ENCODE measurements at places on chromosomes 7 and 10.

DNA sequence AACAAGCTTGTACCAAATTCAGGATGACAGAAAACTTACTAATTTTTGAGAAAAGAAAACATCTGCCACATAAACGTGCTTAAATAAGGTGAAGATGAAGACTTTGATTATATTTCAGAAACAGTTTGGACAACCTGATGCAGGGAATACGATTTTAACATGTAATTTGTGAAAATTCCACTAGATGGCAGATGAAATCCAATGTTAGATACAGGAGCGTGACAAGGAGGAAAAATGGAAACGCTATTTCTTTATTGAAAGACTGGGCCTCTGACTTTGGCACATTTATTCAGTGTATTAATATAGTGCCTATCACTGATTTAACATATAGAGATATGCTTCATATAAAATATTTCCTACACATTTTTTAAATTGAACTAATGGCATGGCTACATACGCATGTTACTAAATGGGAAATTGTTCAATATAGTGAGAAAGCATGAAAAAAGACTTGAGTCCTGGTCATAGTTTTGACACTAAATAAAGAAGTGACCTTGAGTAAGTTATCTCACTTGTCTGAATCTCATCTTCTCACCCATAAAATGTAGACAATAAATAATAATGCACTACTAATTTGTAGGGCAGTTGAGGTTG is 60.7 kb downstream of the CD36 start:
- no peak for DNase-seq

DNA sequence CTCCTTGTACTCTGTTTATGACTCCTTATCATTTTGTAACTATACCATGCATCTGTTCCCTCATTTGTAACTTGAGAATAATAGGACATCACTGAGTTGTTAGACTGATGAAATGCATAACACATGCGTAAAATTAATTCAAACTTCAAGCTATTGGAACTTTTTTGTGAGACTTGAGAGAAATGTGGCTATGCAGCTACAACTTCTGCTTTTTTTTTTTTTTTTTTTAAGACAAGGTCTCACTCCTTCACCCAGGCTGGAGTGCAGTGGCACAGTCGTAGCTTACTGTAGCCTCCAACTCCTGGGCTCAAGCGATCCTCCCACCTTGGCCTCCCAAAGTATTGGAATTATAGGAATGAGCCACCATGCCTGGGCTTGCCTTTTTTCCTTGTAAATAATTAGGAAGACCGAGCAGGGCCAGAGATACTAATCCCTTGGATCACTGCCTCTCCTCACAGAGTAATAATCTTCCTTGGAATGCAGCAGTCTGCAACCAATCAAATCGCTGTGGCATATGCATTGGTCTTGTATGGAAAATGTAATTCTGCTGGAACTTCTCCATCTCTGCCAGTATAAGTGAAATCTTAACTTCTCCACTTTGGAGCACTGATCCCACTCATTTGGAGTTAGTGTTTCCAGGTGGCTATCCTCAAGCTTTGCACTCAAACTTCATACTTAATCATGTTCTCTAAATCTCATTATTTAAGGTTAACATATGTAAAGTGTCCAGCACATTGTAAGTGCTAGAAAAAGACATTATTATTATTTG is 2.0 kb upstream of the PANK1 start:
- DNase-seq, result no peak

DNA sequence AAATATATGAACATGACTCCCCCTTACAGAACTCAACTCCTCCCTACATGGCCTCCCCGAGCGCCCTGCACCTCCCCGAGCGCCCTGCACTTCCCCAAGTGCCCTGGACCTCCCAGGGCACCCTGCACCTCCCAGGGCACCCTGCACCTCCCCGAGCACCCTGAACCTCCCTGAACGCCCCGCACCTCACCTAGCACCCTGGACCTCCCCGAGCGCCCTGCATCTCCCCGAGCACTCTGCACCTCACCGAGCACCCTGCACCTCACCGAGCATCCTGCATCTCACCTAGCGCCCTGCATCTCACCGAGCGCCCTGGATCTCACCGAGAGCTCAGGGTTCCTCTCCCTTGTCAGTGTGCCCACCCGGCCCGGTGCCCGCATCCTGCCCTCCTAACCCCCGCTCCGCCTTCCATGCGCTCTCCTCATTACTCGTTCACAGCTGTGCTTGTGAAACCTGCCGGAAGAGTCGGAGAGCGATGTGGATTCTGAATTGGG is 134.3 kb downstream of the ACTR3B start:
- no peak for DNase-seq

- no peak for DNase-seq
Measured at GRCh38 chr10:84158550-84158949, 15.1 kb upstream of the GPR15LG start.

- no peak for DNase-seq
Measured at GRCh38 chr7:45937301-45937700, 16.2 kb upstream of the IGFBP3 start.

DNA sequence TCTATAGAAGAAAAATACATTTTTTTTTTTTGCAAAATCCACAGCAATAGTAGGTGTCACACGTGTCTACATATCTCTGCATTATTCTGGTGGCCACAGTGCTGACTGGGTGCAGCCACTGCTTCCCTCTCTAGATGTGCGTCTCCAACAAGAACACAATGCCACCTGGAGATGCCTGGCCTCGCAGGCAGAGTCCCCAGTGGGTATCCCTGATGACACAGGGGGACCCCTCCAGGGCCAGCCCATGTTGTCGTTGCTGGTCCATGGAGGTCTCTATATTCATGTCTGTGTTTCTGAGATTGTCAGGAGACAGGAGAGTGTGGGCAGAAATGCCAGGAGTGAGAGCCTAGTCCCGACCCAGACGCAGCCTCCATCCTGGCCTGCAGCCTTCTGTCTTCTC is 345.9 kb upstream of the SHH start:
- no peak for DNase-seq

DNA sequence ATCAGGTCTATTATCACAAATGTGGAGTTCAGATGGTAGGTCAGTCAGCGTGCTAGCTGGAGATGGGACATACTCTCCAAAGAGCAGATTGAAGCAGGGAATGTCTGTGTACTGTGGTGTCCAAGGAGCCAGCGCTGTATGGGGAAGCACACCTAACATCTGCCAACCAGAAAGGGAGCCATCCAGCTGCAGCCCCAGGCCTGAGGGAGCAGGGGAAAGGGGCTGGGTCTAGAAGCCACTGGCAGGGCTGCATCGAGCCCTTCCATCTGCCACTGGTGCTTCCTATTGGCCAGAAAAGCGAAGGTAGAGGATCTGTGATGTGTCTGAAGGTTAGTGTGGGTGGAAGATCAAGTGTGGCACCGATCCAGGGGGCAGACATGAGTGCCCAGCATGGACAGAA is 8.0 kb upstream of the RAMP3 start:
- peak; percentile 13 for DNase-seq

GRCh38 chr7:57179776-57180415 is 47.7 kb upstream of the ZNF479 start:
- no peak for DNase-seq

- no peak for DNase-seq
Measured at GRCh38 chr10:5518143-5518542, 6.6 kb upstream of the CALML3 start.

GRCh38 chr7:16801111-16801542 is 3.7 kb downstream of the AGR2 start:
- no peak for DNase-seq

- no peak for DNase-seq
Measured at GRCh38 chr7:92242972-92243371, 2.7 kb downstream of the KRIT1 start.

DNA sequence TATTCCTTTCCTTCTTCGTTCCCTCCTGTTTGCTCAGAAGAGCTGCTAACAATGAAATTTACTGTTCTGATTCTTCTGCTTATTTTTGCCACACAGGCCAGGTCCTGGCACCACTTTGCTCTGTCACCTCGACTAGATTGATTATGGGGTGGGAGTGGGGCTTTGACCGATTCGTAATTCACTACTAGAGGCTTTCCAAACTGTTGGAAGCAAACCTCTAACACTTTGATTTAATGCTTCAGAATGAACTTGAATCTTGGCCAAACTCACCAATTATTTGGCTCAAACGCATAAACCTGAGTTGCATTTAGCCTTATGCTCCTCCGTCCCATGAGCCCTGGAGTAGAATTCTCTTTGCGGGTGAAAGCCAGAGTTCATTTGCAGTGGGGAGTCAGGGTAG is 476.2 kb upstream of the FZD8 start:
- DNase-seq, result peak; percentile 35

GRCh38 chr10:94172332-94172731 is 178.6 kb downstream of the PLCE1 start:
- DNase-seq, result no peak

- DNase-seq, result no peak
Measured at GRCh38 chr10:3430501-3430900, 257.9 kb upstream of the PITRM1 start.

DNA sequence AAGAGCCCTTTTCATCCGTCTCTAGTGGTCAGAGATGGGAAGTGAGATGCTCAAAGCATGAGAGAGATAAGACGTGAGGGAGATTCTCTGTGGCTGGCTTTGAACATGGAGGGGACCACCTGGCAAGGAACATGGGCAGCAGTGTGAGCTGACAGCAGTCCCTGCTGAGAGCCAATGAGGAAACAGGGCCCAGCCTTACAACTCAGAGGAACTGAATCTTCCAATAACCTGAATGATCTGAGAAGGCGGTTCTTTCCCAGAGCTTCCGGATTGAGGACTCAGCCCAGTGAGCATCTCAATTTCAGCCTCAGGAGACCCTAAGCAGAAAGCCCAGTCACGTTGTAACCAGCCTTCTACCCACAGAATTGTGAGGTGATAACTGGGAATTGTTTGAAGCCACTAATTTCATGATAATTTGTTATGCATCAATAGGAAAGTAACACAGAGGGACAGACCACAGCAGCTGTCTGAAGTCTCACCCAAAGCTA is 33.9 kb upstream of the IKZF1 start:
- DNase-seq, result no peak

DNA sequence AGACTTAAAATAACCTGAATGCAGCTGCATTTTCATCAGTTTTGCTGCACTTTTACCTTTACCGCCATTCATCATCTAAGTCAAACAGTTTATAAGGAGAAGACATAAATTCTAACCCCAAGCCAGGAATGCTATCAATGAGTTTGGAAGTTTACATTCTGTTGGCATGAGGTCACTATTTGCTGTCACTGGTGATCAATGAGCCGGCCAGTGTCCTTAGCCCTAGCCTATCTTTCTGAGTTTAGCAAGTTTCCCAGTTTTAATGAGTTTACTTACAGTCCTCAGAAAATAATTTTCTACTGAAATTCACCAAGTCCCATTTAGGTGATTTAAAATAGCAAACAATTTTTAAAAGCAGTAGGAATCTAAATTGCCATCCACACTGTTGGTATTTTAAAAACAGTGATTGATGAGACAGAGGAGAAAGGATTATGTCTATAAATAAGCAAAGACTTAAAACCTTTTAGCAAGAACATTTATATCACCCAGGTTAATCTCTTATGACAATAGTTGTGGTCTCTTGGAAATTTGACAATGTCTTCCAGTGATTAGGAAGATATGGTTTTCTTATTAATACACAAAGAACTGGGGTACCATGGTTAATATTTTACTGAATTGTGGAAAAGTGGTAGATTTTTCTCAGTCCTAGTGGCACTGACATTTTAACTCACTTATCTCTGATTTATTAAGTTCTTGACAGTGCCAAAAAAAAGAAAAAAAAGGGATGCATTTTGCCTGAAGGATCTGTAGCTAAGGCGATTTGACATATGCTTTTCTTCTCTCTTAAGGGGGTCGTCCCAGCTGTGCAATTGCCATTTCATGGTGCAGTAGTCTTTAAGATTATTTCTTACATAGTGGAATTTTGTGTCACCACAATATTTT is 443.4 kb upstream of the ANKRD30A start:
- no peak for DNase-seq

GRCh38 chr10:72218726-72219125 is 2.6 kb upstream of the ASCC1 start:
- DNase-seq, result no peak

GRCh38 chr7:143199040-143199439 is 15.8 kb downstream of the TAS2R39 start:
- DNase-seq, result no peak

- no peak for DNase-seq
Measured at GRCh38 chr10:117559712-117560111, 17.2 kb downstream of the EMX2 start.

DNA sequence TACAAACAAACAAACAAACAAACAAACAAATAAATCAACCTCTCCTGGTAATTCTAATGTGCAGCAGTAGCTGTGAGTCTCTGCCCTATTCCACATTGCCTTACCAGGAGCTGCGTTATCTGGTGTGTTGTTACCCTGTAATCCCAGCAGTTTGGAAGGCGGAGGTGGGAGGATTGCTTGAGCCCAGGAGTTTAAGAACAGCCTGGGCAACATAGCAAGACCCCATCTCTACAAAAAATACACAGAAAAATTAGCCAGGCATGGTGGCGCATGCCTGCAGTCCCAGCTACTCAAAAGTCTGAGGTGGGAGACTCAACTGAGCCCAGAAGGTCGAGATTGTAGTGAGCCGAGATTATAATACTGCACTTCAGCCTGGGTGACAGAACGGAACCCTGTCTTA is 192.7 kb downstream of the EXOC4 start:
- no peak for DNase-seq

DNA sequence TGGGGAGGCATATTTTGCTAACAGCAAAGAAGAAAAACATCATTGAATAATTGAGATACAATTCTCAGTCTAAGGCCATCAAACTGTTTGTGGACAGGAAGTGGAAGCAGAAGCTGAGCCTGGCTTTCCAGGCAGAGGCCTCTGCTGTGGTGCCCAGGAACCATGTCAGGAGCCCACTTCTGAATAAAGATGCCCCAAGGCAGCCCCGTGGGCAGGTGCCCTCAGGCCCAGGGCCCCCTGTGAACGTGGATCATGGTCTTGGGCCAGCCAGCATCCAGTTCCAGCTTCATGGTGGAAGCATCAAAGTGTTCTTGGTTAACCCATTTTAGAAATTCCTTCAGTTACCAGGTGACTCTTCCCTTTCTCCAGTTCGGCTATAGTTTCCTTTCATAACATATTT is 346.8 kb downstream of the PTPRN2 start:
- DNase-seq, result no peak

- peak; percentile 12 for DNase-seq
Measured at GRCh38 chr10:43249151-43249961, 17.5 kb downstream of the RASGEF1A start.

DNA sequence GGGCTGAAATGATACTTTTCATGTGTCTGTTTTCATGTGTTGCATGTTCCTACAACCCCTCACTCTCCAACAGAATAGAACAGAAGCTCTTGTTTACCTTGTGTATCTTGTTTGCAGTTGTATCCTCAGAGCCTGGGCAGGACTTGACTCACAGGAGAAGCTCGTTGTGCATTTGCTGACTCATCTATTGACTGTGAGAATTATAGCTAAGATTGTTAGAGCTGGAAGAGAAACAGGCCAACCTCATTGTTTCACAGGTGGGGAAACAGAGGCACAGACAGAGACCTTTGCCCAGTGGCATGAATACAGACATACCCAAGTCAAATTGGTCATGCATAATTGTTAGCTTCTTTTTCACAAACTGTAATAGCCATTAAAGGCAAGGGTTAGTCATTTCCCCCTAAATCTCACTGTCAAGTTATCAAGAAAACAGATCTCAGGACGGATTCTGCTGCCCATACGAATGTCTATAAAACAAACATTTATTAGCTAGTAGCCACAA is 4.6 kb upstream of the TSPAN15 start:
- DNase-seq, result no peak

GRCh38 chr10:128916383-128916782 is 550.7 kb upstream of the MGMT start:
- DNase-seq, result no peak
